ENCODE measurements at places on chromosomes 1 and 21.

DNA sequence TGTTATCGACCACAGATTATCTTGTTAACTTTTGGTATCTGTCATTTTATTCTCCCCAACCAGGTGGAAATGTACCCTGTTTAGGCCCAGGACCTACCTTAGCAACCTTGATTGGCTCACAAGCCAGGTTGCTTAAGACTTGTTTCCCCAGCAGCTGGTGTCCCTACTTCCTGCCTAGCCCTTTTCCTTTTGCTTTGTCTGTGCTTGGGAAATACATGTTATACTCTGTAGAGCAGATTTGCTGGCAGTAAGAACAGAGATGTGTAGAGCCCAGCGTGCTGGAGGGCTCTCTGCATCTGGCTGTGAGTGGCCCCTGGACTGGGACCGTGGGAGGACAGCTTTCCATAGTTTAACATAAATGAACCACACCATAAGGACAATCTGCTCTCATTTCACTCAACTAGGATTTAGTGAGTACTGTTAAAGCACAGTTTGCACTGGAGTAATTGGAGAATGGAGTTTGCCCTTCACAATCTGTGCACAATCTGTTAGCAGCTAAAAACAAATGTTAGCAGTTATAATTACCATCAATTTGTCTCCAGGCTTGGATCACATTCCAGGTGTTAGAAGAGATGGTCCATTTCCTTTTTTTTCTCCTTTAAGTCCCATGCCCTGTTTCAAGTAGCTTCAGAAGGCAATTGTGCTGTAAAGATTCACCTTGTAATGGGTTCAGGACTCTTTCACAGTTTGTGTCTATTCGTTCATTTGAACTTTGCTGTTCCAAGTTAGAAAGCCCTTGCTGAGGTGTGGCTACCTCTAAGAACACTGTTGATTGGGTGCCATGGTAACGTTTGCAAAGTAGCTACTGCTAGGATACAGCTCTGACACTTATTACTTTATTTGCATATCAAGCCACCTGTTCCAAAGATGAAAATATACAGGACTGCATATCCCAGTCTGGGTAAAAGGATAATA lies at the start of gene APOBEC4:
Gene APOBEC4 (minus strand): TSS at position 770 of the 915 bp plus-strand sequence. CDS start 4,535 bp downstream, outside the sequence.
- DNase-seq, result no peak

DNA sequence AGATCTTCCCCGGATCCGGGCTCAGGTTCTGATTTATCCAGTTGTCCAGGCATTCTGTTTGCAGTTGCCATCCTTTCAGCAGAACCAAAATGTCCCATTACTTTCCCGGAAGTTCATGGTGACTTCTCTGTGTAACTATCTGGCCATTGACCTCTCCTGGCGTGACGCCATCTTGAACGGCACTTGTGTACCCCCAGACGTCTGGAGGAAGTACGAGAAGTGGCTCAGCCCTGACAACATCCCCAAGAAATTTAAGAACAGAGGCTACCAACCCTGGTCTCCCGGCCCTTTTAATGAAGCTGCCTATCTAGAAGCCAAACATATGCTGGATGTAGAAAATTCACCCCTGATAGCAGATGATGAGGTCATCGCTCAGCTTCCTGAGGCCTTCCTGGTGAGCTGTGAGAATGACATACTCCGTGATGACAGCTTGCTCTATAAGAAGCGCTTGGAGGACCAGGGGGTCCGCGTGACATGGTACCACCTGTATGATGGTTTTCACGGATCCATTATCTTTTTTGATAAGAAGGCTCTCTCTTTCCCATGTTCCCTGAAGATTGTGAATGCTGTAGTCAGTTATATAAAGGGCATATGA lies 22.4 kb downstream of the AADACL4 start:
- DNase-seq, result no peak

DNA sequence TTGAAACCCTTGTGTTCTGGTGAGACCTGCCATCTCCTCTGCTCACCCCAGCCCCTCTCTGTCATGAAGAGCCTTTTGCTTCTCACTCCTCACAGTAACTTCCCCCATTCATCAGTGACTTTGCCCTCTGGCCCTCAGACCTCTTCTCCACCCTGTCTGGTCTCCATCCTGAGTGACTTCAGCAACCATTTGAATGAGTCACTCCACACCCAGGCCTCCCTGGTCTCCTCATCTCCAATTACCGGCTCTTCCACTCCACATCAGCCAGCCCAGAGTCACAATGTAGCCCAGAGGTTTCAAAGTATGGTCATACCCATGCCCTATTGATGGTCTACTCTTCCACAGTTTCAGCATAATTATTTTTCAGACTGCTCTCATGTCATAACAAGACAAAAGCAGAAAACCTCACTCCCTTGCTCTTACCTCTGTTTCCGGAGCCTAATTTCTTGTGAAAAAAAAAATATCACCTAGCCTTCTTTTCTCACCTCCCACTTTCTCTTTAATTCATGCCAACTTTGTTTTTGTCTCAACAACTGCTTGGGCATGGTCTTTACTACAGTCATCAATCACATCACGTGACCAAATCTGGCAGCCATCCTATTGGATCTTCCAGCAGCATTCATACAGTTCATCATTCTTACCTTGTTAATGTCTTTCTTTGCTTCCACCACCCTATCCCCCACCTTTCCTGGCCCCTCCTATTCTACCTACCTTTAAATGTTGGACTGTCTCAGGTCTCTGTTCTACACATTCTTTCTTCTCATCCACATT lies 35.6 kb upstream of the NEK7 start:
- peak; percentile 84 for DNase-seq

DNA sequence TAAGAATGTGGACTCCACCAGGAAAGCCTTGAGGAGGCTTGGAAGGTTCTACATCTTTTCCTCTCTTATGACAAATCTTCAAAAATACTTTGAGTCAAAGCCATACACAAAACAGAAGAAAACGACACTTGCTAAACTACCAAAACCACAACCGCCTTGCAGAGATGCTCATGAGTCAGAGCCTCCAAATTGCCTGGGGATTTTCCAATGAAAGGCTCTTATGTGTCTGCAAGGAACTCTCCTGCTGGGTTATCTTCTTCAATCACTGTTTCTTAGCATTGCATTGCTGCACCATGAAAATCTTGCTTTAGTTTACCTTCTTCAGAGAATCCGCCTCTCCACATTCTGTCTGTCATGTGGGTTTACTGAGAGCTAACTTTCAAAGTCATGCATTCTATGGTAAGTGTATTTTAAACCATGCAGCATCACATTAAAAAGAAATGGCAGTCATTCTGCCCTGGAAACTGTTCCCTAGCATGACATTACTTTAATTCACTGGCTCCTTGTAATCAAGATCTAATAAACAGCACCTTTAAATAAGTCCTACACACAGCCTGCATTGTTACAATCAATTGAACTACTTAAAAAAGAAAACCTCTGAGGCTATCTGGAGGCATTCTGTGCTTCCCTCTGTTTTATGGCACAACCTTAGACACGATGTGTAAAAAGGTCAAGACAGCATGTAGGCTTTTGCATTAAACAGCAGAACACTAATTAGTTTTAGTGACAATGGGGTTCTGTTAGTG lies 210.0 kb upstream of the FOXD3 start:
- DNase-seq, result peak; percentile 92

DNA sequence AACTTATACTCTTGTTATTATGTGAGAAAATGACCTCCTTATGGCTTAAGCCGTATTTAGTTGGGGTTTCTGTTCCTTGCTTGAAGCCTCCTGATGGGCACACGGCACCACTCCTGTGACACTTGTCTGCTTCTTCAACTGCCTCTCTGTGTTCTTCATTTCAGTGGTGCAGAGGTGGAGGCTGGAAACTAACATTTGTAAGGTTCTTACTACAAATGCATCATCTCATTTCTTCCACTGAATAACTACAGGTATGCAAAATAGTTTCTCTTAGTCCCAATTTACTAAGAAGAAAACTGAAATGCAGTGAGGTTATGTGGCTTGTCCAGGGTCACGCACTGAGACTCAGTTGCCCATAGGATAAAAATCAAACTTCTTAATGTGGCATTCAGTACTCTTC lies 23.6 kb upstream of the ZNF362 start:
- DNase-seq, result no peak

GRCh38 chr1:193486671-193487229 lies 300.3 kb upstream of the B3GALT2 start:
- DNase-seq, result peak; percentile 3

GRCh38 chr1:168081373-168082007 lies 55.2 kb downstream of the GPR161 start:
- peak; percentile 77 for DNase-seq

GRCh38 chr1:147494998-147495580 lies 46.2 kb upstream of the BCL9 start:
- DNase-seq, result peak; percentile 51

- DNase-seq, result no peak
Observed at GRCh38 chr1:21295002-21295401, 4.7 kb upstream of the ECE1 start.

DNA sequence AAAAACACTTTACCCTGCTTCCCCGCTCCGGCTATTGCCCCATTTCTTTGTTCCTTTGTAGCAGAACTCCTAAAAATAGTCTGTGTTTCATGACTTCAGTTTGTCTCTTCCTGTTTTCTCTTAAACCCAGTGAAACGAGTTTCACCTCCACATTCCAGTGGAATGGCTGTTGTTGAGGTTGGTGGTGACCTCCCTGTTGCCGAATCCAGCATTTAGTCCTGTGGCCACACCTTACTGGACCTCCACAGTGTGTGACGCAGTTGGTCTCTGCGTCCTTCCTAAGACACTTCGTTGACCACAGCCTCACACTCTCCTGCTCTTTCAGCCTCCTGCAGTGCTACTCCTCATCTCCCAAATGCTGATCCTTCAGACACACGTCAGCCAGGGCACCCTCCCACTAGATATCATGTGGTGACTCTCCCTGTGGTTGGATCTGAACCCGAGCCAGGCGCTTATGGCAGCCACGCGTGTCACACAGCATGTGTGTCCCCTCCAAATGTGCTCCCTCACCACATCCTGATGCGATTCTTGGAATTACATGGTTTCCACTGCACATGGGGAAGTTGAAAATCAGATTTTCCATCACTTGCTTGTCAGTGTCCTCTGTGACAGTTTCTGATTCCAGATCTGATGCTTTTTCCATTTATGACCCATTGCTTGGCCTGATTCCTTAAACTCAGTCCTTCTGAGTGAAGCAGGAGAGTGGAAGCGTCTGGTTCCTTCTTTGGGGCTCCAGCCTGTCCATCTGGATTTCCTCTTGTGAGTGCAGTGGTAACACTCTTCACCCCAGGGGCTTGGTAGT lies 99.1 kb upstream of the ARTN start:
- peak; percentile 81 for DNase-seq

GRCh38 chr1:29084196-29084521 lies 39.5 kb downstream of the TMEM200B start:
- DNase-seq, result no peak

DNA sequence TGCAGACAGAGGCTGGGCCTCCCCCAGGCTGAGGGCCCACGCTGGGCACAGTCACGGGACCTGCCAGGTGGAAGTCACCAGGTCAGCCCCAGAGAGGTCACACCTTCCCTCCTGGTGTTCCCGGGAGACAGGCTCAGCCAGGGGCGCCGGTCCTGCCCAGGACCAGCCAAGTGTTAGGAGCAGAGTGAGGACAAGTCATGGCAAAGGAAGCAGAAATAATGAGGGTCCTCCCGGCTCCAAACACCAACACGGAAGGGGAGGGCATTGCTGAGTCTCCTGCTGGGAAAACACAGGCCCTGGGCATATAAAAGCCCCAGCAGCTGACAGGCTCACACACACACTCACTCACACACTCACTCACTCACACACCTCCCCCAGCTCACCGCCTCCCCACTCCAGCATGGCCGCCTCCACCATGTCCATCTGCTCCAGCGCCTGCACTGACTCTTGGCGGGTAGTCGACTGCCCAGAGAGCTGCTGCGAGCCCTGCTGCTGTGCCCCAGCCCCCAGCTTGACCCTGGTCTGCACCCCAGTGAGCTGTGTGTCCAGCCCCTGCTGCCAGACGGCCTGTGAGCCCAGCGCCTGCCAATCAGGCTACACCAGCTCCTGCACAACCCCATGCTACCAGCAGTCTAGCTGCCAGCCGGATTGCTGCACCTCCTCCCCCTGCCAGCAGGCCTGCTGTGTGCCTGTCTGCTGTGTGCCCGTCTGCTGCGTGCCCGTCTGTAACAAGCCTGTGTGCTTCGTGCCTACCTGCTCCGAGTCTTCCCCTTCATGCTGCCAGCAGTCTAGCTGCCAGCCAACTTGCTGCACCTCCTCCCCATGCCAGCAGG lies at the start of gene KRTAP10-10:
Gene KRTAP10-10 (plus strand): TSS at position 339 of the 833 bp plus-strand sequence. CDS start 62 bp downstream, at position 401.
- no peak for DNase-seq

GRCh38 chr1:98059620-98060019 lies 138.8 kb upstream of the DPYD start:
- DNase-seq, result no peak

DNA sequence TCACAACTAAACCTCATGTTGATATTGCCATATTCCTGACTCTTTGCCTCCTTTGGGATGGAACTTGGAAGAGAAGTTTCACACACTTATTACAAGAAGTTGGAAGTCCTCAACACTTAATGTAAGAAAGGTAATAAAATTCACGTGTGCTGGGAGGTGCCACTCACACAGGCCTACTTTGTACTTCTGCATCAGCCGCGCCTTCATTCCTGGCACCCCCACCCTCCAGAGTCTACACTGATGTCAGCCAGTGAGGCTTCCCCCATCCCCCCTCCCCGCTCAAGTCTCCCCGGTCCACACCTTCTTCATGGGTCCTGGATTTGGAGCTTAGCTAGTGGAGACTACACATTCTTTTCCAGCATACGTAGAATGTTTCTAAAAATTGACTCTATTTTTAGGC lies 24.8 kb upstream of the SLC45A1 start:
- no peak for DNase-seq

DNA sequence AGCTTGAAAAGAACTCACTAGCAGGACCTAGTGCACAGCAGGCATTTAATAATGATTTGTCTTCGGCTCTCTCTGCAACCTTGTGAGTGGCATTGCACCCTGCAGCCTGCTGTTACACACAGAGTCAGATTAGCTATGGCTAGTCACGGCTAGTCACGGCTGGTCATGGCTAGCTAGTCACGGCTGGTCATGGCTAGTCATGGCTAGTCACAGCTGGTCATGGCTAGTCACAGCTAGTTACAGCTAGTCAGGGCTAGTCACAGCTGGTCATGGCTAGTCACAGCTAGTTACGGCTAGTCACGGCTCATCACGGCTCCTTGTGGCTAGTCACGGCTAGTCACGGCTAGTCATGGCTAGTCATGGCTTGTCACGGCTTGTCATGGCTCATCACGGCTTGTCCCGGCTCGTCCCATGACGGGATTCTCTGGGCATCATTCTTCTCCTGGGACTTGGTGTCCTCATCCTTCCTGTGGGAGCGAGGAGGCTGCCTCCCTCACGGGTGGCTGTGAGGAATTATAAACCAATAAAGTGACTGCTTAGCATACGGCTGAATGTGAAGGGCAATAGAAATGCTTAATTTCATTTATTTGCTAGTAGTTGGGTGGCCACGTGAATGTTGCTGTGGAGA lies 12.5 kb upstream of the KIF26B start:
- DNase-seq, result no peak

- DNase-seq, result no peak
Observed at GRCh38 chr1:193539731-193540459, 353.5 kb upstream of the B3GALT2 start.

DNA sequence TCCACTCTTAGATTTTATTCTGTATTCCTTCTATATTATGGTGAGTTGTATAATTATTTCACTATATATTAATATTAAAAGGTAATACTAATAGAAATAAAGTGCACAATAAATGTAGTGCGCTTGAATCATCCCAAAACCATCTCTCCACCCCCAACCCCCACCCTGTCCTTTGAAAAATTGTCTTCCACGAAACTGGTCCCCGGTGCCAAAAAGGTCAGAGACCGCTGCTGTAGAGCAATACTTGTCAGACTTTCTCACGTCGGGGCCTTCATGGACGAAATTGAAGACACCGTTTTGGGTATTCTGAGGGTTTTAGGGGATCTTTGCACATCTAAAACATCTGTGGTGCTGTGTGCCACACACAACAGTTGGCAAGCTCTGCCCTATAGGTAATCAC lies 19.6 kb downstream of the DYRK1A start:
- DNase-seq, result no peak

GRCh38 chr21:42548687-42549406 lies 35.2 kb downstream of the SLC37A1 start:
- DNase-seq, result no peak

All from mammary epithelial cell (primary cell).